ENCODE measurements at places on chromosomes 3 and 15.
A peak's percentile ranks its signal among the peaks of the same experiment; 100 is the strongest.

DNA sequence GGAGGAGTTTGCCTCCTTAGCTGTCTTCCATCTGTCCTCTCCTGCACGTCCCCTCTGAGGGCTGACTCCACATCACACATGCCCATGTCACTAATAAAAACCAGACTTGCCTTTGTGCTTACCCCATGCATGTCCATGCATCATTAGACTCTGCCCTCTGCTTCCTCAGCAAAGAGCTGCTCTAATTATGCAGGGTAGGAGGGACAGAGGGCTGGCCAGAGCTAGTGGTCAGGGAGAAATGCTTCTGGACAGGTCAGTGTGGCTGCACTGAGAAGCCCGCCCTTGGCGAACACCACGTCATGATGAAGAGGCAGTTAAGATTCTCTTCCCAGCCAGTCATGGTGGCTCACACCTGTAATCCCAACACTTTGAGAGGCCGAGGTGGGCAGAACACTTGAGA, 8.9 kb downstream of the CA12 start:
- DNase-seq, result no peak

GRCh38 chr3:29072611-29073010, 208.3 kb upstream of the RBMS3 start:
- DNase-seq, result no peak

GRCh38 chr15:81942157-81942556, 103.7 kb downstream of the MEX3B start:
- no peak for DNase-seq

DNA sequence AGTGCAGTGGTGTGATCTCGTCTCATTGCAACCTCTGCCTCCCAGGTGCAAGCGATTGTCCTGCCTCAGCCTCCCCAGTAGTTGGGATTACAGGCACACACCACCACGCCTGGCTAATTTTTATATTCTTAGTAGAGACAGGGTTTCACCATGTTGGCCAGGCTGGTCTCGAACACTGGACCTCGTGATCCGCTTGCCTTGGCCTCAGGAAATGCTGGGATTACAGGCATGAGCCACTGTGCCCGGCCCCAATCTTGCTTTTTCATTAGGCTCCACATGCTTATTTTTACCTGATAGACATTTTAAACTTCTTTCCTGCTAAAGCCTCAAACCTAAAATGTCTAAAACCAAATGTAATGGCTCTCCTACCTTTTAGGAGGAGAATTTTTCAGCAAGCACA, 817.0 kb upstream of the NECTIN3 start:
- no peak for DNase-seq

DNA sequence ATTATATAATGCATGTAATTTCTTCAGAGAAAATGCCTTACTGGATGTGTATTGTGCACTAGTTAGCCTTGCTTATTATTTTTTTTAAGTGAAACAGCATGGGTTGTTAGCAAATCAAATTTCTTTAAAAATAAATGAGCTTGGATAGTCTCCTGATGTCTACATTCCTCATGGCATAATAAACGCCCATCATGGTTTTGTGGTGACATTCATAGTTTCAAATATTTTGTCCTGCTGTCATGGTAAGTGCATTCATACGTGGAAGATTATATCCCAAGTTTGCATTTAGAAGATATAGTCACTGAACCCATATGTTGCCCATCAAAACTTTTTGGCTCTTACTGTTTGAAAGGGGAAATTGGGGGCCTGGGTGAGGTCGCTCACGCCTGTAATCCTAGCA, 130.7 kb downstream of the ALCAM start:
- DNase-seq, result no peak

DNA sequence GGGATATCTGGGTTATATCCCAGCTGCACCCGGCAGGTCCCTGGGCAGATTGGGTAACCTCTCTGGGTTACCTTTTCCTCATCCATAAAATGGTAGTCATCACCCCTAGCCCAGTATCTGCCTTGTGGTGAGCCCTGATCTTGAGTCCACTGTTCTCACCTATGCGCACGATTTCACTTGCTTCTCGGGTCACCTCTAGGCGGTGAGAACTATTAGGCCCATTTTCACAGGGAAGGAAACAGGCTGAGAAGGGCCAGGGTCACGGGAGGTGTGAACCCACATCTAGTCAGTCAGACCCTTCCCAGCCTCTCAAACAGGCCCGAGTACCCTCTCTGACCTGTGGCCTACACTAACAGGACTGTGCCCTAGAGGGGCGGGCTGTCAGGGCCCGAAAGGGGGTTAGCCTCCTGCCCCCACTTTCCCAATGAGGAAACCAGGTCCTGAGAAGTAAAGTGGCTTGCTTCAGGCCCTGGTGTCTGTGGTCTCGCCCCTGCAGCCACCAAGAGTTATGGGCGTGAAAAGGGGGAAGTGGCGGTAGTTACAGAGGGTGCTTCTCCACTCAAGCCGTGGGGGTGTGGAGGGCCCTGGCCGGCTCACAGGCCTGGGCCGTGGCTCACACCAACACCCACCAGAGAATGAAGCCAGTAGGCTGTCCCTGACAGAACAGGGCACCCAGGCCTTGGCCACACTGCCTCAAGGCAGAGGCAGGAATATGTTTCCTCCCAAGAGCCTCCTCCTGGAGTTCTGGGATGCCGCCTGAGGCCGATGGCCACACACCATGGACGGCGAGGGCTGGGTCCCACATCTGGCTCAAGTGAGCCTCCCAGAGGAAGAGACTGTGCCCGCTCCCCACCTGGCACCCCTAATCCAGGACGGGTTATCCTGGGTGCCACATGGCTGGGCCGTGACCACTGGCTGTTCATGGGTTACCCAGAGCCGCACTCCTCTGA, 19.5 kb downstream of the PSTPIP1 start:
- no peak for DNase-seq

DNA sequence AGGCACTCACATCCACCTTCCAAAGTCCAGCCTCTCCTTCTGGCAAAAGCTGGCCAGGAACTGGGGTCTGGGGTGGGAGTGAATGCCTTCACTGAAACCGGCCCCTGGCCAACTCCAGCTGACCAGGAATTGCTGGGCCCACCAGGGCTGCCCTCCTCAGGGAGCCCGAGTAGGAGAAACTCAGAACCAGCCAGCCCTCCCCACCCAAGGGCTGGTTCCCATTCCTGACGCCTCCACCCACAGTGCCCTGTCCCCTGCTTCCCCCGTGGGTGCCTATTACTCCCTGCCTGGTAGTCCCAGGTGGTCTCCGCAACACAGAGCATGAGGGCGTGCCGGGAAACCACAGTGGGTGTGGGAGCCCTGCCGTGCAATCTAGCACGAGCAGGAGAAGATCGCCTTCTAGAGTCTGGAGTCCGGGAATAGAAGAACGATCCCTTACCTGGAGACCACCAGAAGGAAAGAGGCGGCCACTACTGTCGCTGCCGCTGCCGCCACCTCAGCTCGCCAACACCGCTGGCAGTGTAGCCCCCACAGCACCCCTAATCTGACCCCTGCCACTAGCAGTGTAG, 178.8 kb downstream of the POTEB3 start:
- no peak for DNase-seq

DNA sequence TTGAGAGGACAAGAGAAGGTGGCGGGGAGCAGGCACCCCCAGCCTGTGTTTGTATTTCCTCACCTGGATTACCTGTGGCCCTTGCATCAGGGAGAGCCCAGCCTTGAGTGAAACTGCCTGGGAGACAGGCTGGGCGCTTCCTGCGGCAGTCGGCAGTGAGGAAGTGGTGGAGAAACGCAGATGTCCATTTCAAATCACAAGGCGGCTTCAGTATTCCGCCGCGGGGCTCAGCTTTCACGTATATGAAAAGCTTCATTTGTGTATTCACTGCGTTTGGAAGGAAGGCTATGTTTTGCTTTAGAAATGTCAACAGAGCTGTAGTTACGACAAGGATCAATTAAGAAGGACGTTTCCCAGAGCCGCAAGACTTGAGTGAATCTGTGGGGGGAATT, 167.4 kb upstream of the CTDSPL start:
- no peak for DNase-seq

GRCh38 chr15:45402955-45403877, 24.9 kb upstream of the GATM start:
- DNase-seq, result peak; percentile 4

DNA sequence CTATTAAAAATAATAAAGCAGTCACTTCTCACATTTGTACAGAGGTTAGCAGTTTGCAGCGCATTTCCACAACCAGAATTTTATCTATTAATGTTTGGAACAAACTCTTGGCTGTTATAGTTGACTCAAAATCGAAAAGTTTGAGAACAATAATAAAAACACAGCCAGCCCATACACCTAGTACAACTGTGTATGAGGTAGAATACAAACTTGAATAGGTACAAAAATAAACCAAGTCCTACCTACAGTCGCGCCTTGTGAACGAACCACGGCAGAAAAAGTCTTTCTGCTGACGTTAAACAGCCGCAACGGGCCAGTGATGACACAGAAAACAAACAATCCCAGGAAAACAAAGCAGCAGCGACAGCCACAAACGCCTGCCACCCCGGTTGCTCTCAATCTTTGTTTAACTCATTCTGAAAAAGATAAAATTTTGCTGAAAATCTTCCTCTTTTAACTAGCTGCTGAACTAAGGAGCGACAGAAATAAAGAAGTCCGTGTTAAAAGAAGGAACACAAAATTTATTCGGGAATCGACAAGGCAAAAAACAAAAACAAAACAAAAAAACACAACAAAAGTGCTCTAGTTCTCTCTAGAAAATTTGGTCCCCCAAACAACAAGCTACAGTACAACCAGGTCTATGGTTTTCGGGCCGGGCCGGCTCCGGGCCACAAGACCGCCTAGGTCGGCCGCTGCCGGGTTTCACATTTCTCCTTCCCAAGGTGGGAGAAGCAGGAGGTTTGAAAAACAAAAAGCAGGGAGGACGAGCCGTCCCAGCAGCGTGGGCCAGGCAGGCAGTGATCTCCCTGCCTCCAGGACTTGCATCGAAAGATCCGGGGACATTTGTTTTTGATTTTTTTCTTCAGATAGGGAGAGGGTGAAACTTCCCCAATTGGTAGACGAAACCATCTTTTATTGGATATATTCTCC, 2.9 kb downstream of the FOXL2 start:
- DNase-seq, result no peak

- DNase-seq, result no peak
Measured at GRCh38 chr3:39150803-39151631, 2.4 kb downstream of the CSRNP1 start.

- no peak for DNase-seq
Measured at GRCh38 chr15:52370010-52370409, 74.4 kb upstream of the MYO5C start.

- DNase-seq, result no peak
Measured at GRCh38 chr3:48505146-48505545, 1.2 kb upstream of the SHISA5 start.

GRCh38 chr3:151383111-151383510, 1.4 kb downstream of the P2RY12 start:
- DNase-seq, result no peak

DNA sequence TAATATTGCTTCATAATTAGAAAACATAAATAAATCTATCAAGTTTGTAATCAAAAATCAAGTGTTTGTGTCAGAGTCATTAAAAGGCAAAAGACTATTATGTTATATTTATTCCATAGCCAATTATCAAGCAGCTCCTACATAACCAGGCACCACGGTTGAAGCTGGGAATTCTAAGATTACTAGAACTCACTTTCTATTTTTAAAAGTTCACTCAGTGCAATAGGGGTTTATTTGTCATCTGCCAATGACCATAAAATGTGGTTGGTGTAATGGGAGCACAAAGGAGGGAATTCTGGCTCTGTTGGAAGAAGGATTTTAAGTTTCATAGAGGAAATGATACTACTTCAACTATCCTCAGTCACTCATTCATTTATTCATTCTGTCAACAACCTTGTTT, 57.7 kb downstream of the TRIM69 start:
- no peak for DNase-seq

GRCh38 chr15:92989470-92989869, 89.3 kb downstream of the CHD2 start:
- DNase-seq, result no peak

DNA sequence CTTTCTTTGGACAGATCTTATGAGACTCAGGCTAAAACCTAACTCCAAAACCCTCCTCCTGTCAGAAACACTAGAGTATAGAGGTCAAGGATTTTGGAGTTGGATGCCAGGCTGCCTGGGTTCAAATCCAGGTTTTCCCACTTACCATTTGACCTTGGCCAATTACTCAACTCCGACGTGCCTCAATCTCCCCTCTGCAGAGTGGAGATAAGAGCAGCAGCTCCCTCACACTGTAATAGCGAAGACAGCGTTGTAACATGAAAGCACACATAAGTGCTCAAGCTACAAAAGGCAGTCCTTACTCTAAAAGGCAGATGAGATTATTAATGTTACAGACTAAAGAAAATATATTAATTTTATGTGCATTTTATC, 90.1 kb downstream of the IGF2BP2 start:
- no peak for DNase-seq

- DNase-seq, result no peak
Measured at GRCh38 chr15:99409097-99409473, 156.7 kb upstream of the MEF2A start.

DNA sequence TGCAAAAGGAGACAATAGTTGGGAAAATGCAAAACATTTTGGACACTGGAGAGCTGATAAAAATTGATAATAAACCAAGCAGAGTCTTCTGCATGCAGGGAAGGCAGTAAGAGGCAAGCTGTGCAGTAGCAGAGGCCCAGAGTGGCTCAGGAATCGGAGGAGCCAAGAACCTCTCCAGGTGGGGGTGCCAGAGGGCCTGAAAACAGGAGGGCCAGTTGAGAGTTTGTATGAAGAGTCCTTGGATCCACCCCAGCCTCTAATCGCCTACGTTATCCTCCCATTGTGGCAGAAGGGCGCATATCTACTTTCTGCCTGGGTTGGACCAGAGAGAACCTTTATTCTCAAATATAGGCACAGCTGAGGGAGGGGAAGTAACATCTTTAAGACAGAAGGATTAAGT, 48.9 kb upstream of the RBP1 start:
- no peak for DNase-seq

DNA sequence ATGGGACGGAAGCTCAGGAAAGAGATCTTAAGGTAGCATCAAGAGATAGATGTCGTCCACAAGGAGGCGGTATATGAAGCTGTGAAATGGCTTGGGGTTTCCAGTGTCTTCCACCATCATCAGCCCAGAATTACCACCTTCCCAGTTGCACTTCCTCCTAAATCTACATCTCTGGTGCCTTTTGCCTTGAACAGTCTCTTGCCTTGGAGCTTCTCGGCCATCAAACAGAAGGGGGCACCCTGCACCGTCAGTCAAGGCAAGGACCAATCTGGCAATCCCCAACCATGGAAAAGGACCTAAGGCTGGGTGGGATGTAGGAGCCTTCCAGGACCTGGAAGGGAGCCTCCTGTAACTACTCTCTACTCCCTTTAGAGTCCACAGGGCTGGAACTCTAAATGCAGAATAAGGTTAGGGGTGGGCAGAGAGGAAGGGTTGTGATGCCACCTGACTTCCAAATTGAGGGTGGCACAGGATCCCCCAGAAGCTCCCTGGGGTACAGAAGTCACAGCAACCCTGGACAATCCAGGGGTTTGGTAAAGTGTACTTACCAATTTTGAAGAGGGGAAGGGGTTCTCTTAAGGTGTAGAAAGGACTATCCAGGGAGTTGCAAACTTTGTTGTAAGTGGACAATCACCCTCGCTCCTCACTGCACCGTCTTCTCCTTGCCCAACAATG, 1.0 kb upstream of the RYR3 start:
- no peak for DNase-seq

- DNase-seq, result no peak
Measured at GRCh38 chr3:138833899-138834595, 681 bp downstream of the PIK3CB start.
